ENCODE measurements at places on chromosomes 12 and 14.

DNA sequence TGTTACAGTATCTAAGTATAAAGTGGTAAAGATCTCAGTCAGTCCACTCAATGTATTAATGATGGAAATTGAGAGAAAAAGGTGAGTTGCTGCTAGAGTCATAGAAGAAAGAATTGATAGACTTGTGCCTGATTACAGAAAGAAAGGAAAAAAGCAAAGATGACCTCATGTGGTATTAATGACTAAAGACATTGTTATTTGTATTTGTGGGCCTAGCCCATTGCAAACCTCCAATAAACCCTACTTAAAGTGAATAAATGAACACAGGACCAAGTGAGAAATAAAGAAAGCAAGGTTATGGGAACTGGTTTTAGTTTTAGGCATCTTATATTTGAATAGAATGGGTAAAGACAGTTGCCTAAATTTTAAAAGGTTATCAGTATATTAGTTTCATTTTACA, 105.5 kb downstream of the SYT1 start:
- DNase-seq, result no peak

- DNase-seq, result no peak
Observed at GRCh38 chr12:70849265-70849960, 71.1 kb downstream of the PTPRR start.

DNA sequence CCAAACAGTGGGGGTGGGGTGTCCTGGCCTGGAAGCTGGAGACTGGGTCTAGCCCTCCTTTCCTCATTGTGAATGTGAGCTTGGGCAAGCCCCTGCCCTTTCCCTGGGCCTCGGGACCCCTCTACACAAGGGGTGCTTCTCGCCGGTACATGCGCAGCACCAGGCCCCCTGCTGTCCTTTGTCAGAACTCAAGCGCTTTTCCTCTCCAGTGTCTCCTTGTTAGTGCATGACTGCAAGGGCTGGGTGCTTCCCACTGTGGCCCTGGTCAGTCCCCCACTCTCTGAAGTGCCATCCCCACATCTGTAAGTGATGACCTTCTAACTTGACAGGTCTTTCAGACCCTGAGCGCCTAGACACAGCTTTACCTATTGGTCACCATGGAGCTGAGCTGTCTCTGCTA, 44.2 kb downstream of the DEGS2 start:
- DNase-seq, result no peak

GRCh38 chr12:78938341-78939084, 73.9 kb downstream of the SYT1 start:
- DNase-seq, result no peak
